NCI-H774 (cell line): ENCODE measurements at places on chromosomes 5 and 9.
A peak's percentile ranks its signal among the peaks of the same experiment; 100 is the strongest.

DNA sequence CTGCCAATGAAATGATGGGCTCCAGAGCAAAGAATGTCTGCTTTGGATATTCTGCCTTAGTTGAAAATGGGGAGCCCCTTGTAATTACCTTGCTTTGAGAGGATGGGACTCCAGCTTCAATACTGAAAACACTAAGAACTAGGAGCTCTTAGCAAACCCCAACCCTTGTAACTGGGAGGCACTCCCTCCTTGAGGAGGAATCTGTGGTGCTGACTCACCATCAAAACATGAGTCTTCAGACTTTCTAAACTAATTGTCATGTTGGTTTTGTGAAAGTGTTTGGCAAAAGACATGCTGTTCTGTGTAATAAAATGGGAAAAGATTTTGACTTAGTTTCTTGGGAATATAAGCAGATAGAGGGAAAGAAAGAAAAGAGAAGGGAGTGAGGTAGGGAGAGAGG is 91.9 kb upstream of the PTPRD start:
- no peak for DNase-seq

DNA sequence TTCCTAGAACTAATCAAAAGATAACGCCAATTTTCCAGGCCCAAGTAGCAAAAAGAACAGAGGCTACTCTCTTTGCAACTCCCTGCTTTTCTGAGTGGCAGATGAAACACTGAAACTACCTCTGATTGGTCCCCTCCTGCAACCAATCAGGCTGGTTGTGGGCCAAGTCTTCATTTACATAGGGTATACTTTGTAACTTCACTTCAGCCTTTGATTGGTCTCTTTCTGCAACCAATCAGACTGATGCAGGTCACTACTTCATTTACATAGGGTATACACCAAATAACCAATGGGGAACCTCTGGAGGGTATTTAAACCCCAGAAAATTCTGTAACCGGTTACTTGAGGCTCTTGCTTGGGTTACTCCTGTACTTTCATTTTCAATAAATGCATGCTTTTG is 289.6 kb downstream of the MED10 start:
- no peak for DNase-seq

GRCh38 chr9:15935661-15936305 is 382.9 kb downstream of the CCDC171 start:
- DNase-seq: no peak

- DNase-seq: no peak
Measured at GRCh38 chr5:56245481-56245880, 12.4 kb upstream of the ANKRD55 start.

DNA sequence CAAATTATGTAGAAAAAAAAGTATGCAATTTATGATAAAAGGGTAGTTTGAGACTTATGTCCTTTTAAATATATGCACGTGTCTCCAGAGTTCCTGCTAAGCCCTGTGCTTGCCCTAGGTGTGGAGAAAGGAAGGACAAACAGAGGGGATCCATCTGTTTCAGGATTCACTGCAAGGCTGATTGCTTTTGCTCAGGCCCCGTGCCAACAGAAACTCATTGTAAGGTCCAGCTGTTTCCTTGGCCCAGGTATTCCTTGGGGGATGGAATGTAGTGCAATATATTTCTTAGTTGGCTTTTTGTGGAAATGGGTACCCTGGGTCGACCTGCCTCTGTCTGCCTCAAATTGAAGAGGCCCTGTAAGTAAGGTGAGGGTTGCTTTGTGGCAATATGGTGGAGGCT is 268.6 kb upstream of the CLINT1 start:
- no peak for DNase-seq

DNA sequence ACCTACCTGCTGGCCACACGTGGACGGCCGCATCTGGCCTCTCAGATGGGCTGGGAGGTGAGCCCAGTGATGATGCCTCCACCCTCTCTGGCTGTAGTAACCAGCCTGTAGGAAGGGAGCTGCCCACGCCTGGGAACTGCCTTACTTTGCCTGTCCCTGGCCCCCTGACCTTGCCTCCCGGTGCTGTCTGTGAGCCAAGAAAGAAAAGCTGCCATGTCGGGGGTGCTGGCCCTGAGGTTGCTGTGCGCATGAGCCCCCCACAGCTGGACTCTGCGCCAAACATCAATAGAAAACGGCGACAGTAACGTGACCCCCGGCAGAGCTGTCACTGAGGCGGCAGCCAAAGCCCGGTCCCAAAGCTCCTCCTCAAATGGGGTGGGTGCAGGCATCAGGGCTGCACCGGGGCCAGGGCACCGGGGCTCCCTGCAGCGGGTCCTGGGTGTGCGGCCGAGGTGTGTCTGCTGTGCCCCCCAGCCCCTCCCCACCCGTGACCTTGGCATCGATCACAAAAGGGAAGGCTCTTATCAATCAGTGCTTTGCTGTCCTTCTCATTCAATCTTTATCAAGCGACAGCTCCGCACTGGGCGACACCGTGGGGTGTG is 15.3 kb upstream of the SLC9A3 start:
- DNase-seq: no peak

DNA sequence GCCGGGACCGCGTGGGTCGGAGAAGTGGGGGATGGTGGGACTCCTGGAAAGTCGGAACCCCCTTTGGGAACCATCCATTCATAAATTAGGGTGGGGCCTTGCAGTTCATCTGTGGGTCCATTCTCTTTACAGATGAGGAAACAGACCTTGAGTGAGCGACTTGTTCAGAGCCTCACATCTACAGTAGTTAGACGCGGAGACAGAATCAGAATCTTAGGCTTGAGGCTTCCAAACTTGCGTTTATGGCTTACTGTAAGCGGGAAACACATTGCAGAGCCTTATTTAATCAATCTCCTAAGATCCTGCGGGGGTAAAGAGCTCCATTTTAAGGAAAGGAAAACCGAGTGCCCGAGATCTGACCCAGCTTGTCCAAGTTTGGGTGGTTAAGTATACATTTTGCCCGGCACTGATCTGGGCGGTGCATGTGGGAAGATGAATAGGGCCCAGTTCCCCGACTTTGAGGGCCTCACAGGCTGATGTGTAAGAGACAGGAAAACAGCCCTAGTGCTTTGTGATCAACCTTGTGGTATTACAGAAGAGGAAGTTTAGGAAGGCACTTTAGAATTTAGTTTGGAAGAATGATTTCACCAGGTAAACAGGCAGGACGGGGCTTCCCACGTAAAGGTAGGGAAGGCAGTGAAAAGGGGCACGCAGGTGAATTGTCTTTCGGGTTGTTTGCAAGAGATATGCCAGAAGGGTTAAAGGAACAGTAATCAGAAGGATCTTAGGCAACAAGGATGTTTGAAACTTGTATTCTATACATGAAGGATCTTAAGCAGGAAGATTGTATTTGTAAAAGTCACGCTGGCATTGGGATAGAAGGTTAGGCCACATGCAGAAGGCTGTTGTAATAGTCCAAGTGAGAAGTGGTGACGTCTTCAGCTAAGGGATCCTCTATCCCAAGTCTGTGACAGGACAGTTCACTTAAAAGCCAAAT is 744 bp downstream of the TARS1 start:
- DNase-seq: no peak

DNA sequence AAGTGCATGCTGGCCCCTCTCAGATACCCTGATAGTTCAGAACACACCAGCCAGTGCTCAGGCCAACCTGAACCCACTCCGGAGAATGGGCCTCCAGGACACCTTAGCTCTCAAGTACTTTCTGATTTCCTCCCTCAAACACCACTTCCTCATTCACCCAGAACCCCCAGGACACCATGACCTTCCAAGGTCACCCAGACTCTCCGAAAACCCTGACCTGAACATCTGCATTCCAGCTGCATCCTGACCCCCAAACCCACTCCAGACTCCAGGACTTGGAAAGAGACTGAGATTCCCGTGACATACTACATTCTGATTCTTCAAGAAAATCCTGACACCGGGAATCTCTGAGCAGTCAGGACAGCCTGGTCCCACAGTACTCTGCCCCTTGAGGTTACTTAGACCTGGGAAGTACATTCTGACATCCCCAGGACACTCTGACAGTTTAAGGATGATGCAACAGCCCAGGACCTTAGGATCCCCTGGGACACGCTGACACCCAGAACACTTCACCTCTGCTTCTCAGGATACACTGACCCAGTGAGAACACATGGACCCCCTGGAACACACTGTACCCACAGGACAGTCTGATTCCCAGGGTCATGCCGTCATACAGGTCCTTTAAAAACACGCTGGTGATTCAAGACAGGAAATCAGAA is 747 bp upstream of the PROP1 start:
- no peak for DNase-seq

GRCh38 chr9:97315550-97315949 is 8.1 kb downstream of the CCDC180 start:
- no peak for DNase-seq

DNA sequence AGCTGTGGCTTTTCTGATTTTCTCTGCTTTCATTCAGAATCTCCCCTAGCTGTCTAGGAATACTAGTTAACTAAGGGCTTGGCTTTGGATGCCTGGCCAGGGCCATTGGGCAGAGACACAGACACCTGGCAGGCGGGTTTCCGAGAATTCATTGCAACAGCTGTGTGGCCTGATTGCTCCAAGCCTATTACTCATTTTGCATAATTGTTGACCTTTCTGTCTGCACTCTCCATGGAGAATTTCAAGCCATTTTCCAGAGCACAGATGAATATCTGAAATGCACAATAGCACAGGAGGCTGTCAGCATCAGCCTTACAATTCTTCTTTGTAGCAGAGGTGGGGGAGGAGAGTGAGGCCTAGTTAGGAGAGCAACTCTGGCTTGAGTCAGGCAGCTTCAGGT is 310.5 kb downstream of the DMAC1 start:
- DNase-seq: peak; percentile 74

DNA sequence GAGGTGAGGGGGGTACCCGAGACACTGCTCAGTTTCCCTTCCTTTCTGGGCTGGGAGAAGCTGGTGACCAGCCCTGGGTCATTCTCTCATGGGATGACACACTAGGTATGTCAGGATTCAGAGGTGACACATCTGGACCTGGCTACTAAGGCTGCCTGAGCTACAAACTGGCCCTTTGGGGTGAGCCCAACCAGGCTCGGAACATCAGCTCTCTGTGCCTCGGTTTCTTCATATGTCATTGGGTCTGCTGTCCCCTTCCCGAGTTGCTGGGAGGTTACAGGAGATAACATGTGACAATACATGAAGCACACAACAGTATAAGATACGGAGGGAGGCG is 11.8 kb downstream of the CARD19 start:
- DNase-seq: no peak

DNA sequence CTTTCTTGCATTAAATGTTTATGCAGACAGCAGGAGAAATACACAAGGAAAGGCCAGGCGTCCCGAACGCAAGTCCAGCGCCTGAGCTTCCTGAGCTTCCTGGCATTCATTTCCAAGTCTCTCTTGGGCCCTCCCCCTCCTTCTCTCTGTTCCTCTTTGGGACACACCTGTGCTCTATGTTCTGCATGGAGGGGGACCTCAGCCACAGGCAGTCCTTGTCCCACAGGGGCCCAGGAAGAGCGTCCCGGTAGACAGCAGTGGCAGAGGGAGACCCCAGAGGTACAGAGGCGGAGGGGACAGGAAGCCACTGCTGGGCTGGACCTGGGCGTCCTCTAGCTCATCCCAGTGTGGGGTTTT is 221.3 kb downstream of the C9orf50 start:
- no peak for DNase-seq

DNA sequence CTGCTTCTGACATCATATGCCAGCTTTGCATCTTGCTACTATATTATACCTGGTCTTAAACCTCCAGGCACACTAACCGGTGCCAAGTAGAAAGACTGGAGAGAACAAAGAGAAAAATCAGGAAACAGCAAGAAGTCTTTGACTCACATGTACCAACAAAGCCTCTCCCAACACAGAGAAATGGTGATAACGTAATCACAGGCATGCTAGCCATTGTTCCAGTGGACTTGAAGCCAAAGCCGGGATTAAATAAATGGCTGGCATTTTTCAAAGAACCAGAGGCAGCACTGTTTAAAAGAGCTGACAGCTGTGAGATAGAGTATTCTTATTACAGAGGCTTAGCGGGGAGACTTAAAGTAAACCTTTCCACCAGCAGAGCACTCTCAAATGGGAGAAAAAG is 148.4 kb upstream of the NFIL3 start:
- DNase-seq: peak; percentile 14

DNA sequence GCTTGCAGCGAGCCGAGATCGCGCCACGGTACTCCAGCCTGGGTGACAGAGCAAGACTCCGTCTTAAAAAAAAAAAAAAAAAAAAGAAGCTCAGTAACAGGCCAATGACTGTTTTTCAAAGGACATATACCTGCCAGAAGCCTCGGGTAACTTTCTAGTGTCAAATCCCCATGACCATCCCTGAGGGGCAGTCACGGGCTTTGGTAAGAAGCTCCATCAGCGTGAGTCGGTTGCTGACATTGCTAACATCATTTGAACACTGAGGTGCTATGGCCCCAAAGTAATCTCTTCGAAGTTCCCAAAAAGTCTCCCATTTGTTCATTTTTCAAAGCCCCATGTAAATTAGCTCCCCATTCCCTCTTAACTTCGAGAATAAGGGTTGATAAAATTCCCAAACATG is 11.6 kb downstream of the NAIP start:
- DNase-seq: no peak

GRCh38 chr5:10519729-10520128 is 44.1 kb upstream of the ANKRD33B start:
- DNase-seq: no peak

GRCh38 chr5:170892196-170892595 is 30.4 kb downstream of the RANBP17 start:
- no peak for DNase-seq

DNA sequence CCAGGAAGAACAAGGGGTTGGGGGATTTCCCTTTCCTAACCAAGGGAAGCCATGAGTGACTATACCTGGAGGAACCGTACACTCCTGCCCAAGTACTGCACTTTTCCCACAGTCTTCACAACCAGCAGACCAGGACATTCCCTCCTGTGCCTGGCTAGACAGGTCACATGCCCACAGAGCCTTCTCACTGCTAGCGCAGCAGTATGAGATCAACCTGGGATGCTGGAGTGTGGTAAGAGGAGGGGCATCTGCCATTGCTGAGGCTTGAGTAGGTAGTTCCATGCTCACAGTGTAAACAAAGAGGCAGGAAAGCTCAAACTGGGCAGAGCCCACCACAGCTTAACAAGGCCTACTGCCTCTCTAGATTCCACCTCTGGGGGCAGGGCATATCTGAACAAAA is 35.9 kb downstream of the SAXO1 start:
- no peak for DNase-seq

GRCh38 chr5:119395080-119395836 is 39.4 kb downstream of the TNFAIP8 start:
- no peak for DNase-seq

GRCh38 chr5:143434261-143435209 is 31.0 kb upstream of the NR3C1 start:
- DNase-seq: peak; percentile 26

GRCh38 chr9:33884856-33885701 is 68.1 kb downstream of the UBE2R2 start:
- DNase-seq: peak; percentile 47
